ENCODE measurements at places on chromosomes 11 and 22.

GRCh38 chr11:76708972-76709660 lies 38.6 kb upstream of the LRRC32 start:
- no peak for DNase-seq

DNA sequence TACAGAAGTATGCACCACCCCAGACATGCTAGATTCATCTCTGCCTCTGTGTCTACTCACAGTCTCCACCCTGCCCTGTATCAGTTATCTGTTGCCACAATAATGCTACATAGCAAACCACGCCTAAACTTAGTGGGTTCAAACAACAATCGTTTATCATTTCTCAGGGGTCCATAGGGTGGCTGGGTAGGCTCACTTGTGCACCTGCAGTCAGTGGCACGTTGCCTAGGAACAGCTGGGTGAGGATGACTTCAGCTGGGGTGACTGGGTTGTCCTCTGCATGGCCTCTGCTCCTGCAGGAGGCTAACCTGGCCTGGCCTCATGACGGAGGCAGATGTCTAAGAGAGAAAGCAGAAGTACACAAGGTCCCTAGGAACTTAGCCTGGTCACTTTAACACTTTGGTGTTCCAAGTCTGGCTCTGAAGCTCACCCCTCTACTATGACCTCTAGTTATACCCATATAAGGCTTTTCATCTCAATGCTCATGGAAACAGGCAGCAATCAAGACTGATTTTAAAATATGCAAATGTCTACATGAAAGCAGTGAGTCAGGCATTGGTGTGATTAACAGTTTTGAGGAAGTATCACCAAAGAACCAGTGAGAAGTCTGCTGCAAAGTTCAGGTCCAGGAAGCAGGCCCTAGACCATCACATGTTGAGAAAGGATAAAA lies 10.7 kb downstream of the OLFML1 start:
- DNase-seq, result no peak

DNA sequence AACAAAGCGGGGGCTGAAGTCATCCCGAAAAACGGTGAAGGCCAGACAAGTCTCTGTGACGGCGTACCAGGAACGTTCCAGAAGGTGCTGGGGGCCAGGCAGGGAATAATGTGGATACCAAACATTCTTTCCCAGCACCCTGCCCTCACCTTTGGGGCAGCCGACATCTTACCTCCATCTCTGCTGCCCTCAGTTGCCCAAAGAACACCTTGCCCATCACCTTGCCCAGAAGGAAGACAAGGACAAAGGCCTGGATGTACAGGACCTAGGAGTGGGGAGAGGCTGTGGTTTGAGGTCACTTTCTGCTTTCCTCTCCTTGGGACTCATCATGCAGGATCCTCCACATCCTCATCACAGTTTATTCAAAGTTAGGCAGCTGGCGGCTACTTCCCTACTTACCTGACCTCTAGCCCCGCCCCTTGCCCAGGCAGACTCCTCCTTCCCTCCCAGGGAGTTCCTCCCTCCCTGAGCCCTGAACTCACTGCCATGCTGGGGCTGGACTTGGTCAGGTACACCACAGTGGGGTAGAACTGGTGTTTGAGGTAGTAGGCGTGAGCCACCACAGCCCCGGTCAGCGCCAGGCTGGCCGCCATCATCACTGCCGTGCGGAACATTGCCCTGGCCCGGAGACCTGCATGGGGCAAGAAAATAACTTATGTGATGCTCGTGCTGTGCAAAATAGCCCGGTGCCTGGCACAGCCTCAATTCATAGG lies 1.2 kb downstream of the SYVN1 start:
- DNase-seq, result no peak

- peak; percentile 42 for DNase-seq
Observed at GRCh38 chr11:111913997-111914396, 1.5 kb downstream of the HSPB2 start.

- DNase-seq, result no peak
Observed at GRCh38 chr11:74092425-74092824, 78.4 kb downstream of the C2CD3 start.

- no peak for DNase-seq
Observed at GRCh38 chr22:44005524-44005923, 18.6 kb upstream of the PARVB start.

DNA sequence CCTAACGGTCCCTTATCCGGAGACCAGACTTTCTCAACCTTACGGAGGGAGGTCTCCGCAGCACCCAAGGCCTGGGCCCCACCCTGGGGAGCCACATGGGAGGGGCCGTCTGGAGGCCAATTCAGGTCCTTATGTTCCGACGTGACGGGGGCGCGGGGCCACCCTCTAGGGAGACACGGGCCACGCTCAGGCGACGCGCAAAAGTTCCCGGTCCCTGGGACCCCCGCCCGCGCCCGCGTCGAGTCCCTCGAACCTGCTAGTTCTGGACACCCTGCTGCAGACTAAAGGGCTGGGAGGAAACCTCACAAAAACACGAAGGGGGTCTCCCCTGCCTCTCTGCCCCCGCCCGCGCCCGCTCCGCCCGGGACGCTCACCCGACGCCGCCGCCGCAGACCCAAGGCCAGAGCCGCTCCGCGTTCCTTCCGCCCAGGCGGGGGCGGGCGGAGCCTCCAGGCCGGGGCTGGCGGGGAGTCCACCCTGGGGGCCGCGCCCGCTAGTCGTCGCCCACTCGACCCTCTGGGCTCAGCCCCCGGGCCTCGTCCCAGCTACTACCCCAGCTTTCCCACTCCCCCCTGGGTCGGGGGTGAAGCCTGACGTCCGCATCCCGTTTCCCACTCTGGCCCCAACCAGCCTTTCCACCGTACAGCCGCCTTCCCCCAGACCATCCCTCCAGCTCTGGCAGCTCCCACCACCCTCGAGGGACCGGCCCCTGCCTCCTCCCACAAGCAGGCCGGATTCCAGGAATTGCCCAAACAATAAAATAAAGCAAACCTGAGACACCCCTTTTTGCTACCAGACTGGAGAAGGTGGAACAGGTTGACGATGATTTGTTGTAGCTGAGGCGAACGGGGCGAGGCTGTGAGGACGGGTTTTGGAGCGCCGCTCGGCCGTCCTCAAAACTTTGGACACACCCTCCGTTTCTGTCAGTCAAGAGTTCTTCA lies 2.7 kb downstream of the RNH1 start:
- DNase-seq, result no peak

DNA sequence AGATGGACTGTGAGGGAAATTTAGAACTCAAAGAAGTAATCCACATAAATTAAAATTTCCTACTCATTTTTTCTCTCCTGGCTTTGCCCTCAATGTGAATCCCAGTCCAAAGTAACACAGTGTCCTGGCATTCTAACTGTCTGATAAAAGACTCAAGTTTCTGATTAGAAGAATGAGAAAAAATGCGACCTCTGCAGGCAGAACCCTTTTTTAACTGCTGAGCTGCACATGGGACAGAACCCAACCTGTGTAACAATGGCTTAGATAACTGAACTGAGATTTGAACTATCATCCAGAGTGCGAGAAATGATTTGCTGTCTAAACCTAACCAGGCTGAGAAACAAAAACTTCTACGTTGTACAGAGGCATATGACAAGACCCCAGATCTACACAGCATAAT lies 385.6 kb upstream of the LRRC4C start:
- DNase-seq, result no peak

GRCh38 chr22:23453277-23453676 lies 126.8 kb downstream of the IGLL1 start:
- DNase-seq, result no peak

- no peak for DNase-seq
Observed at GRCh38 chr11:76293189-76293631, 86.9 kb upstream of the WNT11 start.

- peak; percentile 25 for DNase-seq
Observed at GRCh38 chr11:123301013-123301591, 106.1 kb upstream of the CLMP start.

DNA sequence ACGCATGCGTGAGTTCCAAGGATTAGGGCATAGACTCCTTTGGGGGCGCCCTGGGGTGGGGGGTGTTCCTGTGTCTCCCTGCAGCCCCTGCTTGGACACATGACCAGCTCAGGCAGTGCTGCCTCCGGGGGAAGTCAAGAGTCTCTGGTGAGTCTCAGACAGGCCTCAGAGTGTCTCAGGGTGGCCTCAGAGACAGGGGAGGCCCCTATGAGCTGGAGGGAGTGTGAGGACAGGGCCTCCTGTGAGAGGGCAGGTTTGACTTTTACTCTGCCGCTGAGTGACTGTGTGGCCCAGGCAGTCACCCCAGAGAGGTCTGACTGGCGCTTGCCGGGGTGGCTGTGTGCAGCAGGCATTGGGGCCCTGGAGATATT lies 41.2 kb upstream of the KCNQ1OT1 start:
- DNase-seq, result no peak

- DNase-seq, result no peak
Observed at GRCh38 chr11:66420671-66421476, at the start of gene NPAS4. Gene NPAS4, plus strand, starts transcription at chr11:66421035. Its CDS starts 145 bp downstream, at chr11:66421180.
